ENCODE measurements at places on chromosomes 5 and 9.
A peak's percentile ranks its signal among the peaks of the same experiment; 100 is the strongest.

GRCh38 chr5:83844449-83845068 is 123.9 kb upstream of the HAPLN1 start:
- DNase-seq, result no peak

GRCh38 chr5:10801931-10802666 is 41.1 kb upstream of the DAP start:
- no peak for DNase-seq

GRCh38 chr5:69527128-69527770 is 32.7 kb upstream of the GTF2H2C start:
- DNase-seq, result no peak

- no peak for DNase-seq
Observed at GRCh38 chr9:117189121-117189520, 225.7 kb downstream of the ASTN2 start.

- DNase-seq, result no peak
Observed at GRCh38 chr5:57231607-57232006, 57.7 kb downstream of the GPBP1 start.

DNA sequence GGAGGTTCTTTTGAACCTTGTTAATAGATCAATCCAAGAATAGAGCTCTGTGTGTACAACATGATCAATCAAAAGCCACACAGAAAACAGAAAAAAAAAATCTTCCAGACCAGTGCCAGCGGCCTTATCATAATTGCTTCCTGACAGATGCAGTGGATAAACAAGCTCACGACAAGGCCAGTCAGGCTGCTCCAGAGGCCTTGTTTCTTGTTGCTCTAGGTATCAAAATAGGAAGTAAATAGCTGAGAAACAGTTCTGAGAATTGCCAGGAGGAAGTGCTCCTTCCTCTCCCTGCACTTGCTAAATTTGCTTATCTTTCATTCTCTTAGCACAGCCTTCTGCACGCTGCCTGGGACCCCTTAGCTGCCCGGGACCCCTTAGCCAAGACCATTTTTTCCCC is 199.0 kb upstream of the TARS1 start:
- no peak for DNase-seq

GRCh38 chr9:4435197-4435596 is 55.1 kb upstream of the SLC1A1 start:
- no peak for DNase-seq

GRCh38 chr5:32135086-32135485 is 39.0 kb downstream of the GOLPH3 start:
- no peak for DNase-seq

GRCh38 chr5:107682533-107682932 is 11.8 kb upstream of the EFNA5 start:
- no peak for DNase-seq

DNA sequence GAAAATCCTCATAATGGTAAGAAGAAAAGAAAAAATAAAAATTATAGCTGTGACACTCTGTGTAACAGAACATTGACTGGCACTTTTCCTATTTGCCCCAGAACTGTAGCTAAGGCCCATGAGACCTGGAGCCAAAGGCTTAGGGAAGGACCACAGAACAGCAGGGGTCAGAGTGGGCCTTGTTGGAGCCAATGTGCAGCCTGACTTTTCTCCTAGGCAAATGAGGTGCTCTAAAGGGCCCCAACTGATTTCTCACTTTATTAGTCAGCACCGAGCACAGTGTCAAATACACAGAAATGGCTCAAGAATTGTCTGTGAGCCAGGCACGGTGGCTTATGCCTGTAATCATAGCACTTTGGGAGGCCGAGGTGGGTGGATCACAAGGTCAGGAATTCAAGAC is 4.0 kb upstream of the MEGF9 start:
- DNase-seq, result no peak

- no peak for DNase-seq
Observed at GRCh38 chr9:104586496-104587180, 12.6 kb downstream of the OR13C5 start.

- no peak for DNase-seq
Observed at GRCh38 chr5:35820735-35821134, 36.0 kb upstream of the IL7R start.

DNA sequence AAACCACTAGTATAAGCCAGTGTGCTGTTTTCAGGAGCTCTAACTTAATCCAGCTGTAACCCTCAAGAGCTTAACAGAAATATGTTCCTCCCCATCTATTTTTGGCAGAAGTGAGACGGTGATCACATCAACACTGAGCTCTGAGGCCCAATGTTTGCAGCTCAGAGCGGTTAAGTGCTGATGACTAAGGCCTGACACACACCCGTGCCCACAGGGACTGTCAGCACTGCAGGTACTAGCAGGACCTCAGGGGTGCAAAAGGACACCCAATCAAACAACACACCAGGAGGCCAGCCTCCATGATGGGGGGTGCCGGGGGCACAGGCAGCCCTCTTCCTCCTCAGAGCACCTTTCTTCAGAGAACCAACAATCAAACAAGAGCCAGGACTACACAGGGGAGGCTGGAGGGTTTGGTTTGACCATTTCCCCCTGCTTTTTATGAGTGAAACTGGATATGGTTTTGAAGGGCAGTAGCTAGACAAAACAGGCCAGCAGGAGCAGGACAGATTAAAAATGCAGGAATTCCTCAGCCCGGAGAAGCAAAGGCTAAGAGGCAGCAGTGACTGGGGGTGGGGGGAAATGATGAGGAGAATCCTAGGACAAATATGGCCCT is 61.3 kb downstream of the RAPGEF1 start:
- no peak for DNase-seq

DNA sequence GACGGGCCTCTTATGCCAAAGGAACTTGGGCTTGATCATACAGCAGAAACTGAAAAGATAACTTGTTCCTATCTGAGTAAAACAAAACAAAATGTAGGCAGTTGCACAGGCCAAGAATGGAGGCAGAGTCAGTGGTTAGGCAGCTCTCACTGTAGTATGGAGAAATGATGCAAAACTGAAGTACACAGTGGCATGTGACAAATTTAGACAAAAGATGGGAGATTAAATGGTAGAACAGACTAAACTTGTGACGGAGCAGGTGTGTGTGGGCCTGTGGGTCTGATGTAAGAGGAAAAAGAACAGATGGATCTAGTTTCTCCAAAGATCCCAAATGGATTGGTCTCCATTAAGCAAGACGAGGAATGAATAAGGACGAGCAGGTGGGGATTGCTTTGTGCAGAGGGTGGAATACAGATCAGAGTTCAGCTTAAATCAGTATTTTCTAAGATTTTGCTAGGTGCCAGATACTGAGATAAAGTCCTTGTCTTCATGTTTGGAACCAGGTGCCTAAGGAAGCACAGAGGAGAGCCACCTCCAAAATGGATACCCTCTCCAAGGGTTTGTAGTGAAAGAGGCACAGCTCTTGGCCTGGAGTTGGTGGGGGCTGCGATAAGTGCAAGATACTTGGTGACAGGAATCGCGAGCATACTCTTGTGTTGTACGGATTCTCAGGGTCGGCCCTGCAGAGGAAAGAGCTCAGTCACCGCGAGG is 722 bp upstream of the DCP2 start:
- no peak for DNase-seq

DNA sequence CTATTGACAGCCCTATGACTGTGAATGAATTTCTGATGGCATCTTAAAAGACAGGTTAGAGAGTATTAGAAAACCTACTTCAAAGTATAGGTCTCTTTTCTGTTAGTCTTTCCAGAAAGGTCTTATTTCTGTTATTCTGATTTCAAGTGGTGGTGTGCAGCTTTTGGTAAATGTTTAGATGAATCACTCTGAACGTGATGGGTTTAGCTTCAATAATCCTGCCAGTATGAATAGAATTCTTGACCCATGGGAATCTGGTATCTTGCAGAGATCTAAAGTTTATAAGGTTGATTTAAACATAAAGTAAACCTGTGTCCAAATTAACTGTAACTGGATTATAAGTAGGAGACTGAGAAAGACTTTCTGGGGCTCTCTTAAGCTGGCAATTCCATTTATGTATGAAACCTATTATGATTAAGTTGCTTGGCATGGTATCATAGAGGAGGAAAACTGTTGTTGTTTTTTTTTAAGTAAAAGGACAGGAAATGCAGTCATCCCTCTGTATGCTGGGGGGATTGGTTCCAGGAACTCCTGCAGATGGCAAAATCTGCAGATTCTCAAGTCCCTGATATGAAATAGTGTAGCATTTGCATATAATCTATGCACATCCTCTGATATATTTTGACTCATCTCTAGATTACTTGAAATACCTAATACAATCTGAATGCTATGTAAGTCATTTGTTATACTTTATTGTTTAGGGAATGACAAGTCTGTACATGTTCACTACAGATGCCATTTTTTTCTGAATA is 77.0 kb upstream of the ADAMTS19 start:
- no peak for DNase-seq

DNA sequence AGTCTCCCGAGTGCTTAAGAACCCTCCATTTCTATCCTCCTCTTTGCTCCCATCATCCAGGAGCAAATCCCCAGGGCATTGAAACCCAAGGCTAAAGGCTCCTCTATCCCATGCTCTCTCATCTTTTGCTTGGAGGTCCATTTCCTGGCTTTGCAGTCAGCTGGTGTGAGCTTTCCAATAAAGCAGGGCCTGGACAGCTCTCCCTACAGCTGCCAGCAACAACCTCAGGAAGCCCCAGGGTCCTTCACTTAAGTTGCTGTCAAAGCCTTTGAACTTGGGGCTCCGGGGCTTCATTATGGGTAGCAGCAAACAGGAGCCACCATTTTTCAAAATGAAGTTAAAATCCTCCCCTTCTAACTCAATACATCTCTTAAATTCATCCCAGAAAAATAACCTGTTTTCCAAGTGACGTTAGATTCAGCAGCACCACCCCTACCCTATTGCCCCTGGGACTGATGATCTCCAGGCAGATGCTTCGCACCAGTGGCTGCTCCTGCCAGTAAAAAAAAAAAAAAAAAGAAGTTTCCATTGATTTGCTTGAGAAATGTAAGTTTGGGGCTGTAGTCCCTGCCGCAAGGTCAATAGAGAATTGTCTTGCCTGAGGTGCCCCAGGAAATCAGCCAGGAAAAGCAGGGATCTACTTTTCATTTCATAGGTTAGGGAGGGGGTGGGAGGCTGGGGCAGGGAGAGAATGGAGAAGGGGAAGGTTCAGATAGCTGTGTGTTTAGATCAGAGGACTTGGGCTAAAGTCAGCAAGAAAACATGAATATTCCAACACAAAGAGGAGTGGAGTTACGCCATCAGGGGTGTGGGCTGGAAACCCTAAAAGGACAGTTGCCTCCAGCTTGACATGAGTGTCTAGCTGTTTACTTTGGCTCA is 83.8 kb upstream of the IL6ST start:
- no peak for DNase-seq

- peak; percentile 77 for DNase-seq
Observed at GRCh38 chr9:108052431-108053080, 563.0 kb upstream of the KLF4 start.

- DNase-seq, result peak; percentile 9
Observed at GRCh38 chr5:165497707-165498106, 1992.3 kb downstream of the MAT2B start.

- DNase-seq, result no peak
Observed at GRCh38 chr5:69378376-69378775, 8.8 kb downstream of the RAD17 start.

DNA sequence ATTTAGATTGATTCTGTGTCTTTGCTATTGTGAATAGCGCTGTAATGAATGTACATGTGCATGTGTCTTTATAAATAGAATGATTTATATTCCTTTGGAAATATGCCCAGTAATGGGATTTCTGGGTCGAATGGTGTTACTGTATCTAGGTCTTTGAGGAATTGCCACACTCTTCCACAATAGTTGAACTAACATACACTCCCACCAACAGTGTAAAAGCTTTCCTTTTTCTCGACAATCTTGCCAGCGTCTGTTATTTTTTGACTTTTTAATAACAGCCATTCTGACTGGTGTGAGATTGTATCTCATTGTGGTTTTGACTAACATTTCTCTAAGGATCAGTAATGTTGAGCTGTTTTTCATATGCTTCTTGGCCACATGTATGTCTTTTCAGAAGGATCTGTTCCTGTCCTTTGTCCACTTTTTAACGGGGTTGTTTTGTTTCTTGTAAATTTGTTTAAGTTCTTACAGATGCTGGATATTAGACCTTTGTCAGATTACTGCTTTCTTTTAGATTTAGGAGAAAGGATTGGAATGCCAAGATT is 125.0 kb upstream of the NR5A1 start:
- no peak for DNase-seq

- no peak for DNase-seq
Observed at GRCh38 chr5:31771500-31771899, 132.6 kb downstream of the PDZD2 start.

DNA sequence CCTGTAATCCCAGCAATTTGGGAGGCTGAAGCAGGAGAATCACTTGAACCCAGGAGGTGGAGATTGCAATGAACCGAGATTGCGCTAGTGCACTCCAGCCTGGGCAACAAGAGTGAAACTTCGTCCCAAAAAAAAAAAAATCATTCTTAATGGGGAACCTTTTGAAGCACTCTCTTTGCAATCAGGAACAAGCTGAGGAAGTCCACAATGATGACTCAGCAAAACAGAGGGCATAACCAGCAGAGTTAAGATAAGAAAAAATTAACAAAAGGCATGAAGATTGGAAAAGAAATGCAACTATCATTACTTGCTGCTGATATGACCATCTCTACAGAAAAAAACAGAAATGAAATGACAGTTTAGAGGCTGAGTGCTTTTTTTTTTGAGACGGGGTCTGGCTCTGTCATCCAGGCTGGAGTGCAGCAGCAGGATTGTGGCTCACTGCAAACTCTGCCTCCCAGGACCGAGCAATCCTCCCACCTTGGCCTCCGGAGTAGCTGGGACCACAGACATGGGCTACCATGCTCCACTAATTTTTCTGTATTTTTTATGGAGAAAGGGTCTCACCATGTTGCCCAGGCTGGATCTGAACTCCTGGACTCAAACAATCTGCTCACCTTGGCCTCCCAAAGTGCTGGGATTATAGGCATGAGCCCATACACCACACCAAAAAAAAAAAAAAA is 88.0 kb downstream of the FNBP1 start:
- no peak for DNase-seq

GRCh38 chr5:180113660-180114303 is 42.2 kb upstream of the RNF130 start:
- DNase-seq, result no peak

- no peak for DNase-seq
Observed at GRCh38 chr9:105318729-105319191, 74.3 kb downstream of the SLC44A1 start.

DNA sequence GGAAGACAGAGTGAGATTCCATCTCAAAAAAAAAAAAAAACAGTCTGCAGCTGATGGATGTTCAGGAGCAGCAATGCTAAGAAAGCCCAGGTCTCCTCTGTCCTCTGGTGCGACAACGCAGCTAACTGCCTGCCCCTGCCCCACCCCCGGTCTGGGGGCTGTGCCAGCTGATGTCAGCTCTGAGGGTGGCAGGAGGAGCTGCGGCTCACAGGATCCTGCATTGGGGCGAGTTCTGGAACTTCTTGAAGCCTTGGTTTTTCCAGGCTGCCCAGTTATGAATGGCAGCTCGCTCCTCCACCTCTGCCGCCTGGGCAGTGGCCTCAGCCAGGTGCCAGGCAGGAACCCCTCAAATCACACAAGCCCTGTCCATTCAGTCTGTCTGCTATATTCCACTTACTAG is 113.5 kb downstream of the ROR2 start:
- no peak for DNase-seq

GRCh38 chr5:39164016-39164415 is 55.3 kb downstream of the FYB1 start:
- no peak for DNase-seq

All from NT2/D1 (cell line).